ENCODE measurements at places on chromosomes 3 and 15.
A peak's percentile ranks its signal among the peaks of the same experiment; 100 is the strongest.

GRCh38 chr3:69379661-69380060 is 6.2 kb downstream of the FRMD4B start:
- peak; percentile 50 for DNase-seq

DNA sequence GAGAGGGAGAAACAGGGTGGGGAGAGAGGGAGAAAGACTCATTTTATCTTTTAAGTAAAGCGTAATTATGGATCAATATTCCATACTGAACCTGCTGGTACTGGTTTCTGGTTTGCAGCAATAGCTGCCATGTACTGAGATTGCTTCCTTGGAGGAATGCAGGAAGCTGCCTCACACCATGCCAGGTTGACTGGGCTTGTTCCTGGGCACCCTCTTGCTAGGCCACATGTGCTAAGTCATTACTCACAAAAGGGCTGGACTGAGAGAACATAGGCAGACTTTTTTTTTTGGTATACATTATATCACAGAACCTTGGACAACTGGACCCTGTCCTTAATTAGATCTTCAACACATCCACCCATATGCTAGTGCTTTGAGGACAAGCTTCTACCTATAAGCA is 193.4 kb downstream of the ZNF621 start:
- peak; percentile 16 for DNase-seq

GRCh38 chr3:31676556-31676955 is 143.8 kb downstream of the STT3B start:
- no peak for DNase-seq

- no peak for DNase-seq
Observed at GRCh38 chr3:37946531-37946889, 44.1 kb upstream of the VILL start.

DNA sequence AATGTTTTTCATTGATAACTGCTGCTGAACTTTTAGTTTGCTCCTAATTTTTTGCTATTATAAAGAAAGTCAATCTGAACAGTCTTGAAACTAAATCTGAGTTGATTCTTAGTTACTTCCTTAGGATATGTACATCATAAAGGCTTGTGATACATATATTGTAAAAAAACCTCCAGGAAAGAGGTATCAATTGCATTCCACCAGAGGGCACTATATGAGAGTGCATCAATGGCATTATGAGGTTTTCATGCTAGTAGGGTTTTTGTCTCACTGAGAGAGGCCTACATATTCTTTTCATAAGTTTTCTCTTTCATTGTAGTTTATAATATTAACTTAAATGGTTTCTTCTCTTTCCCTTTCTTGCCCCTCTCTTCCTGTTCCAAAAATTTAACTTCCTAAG is 46.9 kb downstream of the PIK3R4 start:
- peak; percentile 13 for DNase-seq

DNA sequence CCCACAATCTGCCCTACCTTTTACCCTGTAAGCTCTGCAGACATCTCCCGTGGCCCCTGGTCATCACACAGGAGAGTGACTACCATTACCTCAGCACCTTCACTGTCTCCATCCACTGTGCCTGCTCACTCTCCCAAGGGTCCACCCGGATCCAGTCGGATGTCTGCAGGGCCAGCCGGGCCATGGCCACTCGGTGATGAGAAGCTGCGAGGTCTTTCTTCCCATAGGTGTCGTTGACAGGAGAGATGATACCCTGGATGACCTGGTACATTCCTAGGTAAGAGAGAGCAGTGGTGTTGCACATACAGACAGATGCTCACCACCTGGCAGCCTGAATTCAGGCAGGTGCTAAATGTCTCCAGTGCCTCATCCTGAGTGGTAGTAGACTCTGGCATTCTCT is 39.2 kb upstream of the RBP1 start:
- no peak for DNase-seq

DNA sequence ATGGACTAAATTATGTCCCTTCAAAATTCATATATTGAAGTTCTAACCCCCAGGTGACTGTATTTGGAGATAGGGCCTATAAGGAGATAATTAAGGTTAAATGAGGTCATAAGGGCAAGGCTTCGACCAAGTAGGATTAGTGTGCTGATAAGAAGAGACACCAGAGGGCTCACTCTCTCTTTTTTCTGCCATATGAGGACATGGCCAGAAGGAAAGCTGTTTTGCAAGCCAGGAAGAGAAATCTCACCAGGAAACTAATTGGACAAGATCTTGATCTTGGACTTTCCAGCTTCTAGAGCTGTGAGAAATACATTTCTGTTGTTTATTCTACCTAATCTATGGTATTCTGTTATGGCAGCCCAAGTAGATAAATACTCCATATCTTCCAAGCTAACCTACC is 503.6 kb upstream of the NAALADL2 start:
- DNase-seq, result peak; percentile 41

DNA sequence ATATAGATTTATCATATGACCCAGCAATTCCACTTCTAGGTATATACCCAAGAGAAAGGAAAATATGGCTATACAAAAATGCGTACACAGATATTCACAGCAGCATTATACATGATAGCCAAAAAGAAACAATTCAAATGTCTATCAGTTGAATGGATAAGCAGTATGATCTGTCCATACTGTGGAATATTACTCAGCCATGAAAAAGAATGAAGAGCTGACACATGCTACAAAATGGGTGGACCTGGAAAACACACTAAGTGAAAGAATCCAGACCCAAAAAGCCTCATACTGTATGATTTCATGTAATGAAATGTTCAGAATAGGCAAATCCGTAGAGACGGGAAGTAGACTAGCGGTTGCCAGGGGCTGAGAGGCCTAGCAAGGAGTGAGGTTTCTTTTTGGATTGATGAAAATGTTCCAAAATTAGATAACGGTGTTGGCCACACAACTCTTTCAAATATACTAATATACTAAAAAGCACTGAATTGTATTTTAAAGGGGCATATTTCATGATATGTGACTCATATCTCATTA is 33.4 kb downstream of the FGD5 start:
- no peak for DNase-seq

DNA sequence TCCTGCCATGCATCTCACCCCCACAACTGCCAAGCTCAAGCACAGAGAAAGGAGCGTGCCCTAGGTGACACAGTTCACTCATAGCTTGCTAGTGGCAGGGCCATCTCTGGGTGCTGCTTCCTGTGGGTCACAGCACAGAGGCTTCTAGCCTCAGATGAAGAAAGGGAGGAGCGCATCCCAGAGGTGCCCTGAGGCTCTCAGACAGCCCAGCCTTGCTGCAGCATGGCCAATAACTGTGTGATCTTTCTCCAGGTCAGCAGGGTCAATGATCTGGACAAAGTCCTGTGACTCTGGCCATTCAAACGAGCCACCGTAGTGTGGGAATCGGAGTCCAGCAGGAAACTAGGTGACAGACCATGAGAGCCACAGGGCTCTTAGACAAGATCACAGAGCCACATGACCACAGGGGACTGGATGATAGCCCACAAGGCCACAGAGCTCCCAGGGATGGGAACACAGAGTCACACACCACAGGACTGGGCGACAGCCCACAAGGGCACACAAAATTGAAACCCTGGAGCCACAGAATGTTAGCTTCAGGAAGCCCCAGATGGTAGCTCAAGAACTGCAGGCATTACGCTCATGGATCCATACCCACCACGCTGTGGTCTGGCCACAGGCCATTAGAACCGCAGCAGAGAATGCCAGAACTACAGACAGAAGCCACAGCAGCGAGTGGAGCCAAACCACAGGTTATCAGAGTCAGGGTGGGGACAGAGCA is 25.9 kb upstream of the GRIP2 start:
- DNase-seq, result peak; percentile 51

DNA sequence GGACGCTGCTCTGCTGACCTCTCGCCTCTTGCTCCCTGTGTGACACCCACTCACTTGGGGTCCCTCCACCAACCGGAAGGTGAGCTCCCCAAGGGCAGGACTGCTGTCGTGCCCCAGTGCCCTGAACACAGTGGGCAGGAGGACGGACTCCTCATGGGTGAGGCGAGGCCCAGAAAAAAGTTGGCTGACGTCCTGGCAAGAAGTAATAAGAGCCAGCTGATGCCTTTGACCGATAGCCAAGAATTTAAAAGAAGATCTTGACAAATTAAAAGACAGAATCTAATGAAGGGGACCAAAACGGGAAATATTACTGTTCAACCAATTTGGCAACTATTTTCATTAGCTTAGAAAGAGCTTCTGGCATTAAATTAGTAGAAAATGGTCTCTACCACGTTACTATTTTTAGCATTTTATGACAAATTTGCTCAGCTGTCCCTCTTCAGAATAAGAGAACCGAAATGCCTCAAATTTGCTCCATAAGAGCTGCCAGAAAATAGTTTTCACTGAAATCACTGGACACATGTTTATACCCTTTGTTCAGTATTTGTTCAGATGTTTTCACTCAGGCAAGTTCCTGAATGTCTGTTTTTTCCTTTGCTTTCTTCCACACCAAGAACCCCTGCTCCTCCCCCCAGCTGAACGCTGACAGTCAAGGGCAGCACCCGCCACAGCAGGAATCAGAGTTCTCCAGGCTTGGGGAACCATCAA is 60.5 kb downstream of the XXYLT1 start:
- peak; percentile 92 for DNase-seq

DNA sequence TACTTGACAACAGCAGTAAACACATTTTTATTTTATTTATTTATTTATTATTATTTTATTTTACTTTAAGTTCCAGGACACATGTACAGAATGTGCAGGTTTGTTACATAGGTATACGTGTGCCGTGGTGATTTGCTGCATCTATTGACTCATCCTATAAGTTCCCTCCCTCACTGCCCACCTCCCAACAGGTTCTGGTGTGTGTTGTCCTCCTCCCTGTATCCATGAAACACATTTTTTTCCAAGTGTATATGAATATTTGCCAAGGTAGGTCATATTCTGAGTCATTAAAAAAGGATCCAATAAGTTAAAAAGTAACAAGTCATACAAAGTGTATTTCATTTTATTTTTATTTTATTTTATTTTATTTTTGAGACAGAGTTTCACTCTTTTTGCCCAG is 567.3 kb upstream of the KCNMB2 start:
- DNase-seq, result no peak

GRCh38 chr3:32951410-32951811 is at the start of gene CCR4:
Gene CCR4 (plus strand): TSS chr3:32951644. CDS start chr3:32953423, 1,779 bp downstream.
- DNase-seq, result no peak

DNA sequence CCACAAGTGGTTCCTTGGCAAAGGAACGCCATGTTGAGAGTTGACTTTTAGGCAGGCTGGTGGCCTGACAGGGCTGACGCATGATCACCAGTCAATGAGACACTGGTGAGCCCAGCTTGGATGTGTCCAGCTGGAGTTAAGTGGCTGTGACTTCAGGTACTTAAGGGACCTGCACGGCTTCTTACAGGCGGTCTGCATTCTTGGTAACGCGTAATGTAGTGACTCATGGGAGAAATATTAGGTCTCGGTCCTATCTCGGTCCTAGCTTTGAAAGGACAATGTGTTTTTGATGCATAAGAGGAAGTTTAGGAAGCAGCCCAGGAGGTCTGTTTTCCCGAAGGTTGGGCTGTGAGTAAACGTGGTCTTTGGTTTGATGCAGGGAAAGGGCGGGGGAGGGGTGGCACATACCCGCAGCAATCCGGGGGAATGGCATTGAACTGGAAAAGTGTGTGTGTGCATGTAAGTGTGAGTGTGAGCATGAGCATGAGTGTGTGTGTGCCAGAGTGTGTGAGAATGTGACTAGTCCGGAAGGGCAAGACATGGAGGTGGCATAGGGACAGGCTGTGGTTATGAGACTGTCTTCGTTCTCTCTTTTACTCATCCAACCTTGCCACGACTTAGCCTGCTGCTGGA is 55.3 kb downstream of the FAM43A start:
- peak; percentile 20 for DNase-seq

- no peak for DNase-seq
Observed at GRCh38 chr3:59688636-59689035, 638.8 kb upstream of the CFAP20DC start.

DNA sequence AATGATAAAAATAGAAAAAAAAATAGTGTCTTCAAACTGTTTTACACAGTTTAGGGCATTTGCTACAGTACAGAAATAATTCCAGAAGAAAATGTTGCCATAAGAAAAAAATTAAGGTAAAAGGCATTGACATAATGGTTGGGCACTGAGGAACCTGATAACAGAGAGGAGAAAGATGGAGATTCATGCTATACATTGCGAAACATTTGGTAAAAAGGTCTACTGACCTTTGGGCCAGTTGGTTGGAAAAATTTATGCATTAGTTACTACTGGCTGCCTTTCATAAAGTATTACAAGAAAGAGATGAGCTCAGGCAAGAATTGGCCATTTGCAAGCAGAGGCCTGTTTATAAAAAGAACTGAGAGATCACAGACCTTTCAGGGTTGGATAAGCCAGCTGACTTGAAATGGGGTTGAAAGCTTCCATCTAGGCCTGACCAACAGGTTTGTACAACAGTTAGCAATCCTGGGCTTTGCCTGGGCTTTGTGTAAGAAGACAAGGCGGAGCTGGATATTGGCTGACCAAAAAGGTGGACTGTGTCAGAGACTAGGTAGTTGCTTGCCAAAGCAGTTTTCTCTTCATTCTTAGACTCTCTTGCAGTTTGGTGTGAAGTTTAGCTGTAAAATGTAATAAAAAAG is 166.6 kb upstream of the MCTP2 start:
- DNase-seq, result no peak

- peak; percentile 93 for DNase-seq
Observed at GRCh38 chr3:146163584-146163983, 2.6 kb upstream of the PLOD2 start.

- no peak for DNase-seq
Observed at GRCh38 chr15:68589783-68590710, 11.3 kb downstream of the CORO2B start.

GRCh38 chr15:90153658-90154057 is 47.5 kb upstream of the SEMA4B start:
- DNase-seq, result no peak

DNA sequence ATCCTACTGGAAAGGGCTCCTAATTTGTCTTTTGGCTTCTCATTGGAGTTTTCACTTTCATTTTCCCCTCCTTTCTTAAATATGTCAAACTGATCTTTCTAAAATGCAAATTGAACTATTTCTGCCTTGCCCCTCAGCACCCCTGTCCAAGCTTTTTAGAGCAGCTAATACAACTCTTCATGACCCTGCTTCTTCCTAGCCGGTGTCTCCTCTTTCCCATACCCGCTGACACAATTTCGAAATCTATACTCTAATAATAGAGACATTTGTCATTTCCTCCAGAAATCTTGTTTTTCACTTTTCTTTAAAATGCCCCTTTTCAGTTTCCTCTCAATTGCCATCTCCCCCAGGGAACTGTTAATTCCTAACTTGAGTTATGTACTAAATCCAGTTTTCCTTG is 2.9 kb upstream of the EPHA3 start:
- no peak for DNase-seq

- peak; percentile 39 for DNase-seq
Observed at GRCh38 chr3:140499114-140499757, 178.6 kb upstream of the TRIM42 start.

DNA sequence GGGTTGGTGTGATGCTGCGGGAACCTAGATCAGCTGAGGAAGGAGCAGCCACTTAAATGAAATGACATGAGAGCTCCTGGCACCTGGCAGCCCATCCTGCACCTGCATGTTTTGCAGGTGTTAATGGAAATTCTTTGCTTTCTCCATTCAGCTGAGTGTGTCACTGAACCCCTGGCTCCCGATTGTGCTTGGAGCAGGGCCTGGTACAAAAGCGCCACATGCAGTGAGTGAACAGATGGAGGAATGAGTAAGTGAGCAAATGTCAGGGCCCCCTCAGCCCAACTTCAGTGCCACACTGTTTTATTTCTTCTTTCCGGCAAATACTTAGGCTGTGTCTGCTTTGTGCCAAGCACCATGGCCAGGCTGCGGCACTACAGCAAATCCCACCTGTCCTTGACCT is 132.2 kb downstream of the ASB7 start:
- no peak for DNase-seq
